ENCODE measurements at places on chromosomes 6 and 20.

GRCh38 chr6:119346936-119347335 lies 2.6 kb downstream of the MAN1A1 start:
- no peak for DNase-seq

- peak; percentile 53 for DNase-seq
Measured at GRCh38 chr20:53763707-53764414, 170.2 kb upstream of the ZNF217 start.

- DNase-seq: no peak
Measured at GRCh38 chr20:58458342-58459057, 56.7 kb downstream of the APCDD1L start.

DNA sequence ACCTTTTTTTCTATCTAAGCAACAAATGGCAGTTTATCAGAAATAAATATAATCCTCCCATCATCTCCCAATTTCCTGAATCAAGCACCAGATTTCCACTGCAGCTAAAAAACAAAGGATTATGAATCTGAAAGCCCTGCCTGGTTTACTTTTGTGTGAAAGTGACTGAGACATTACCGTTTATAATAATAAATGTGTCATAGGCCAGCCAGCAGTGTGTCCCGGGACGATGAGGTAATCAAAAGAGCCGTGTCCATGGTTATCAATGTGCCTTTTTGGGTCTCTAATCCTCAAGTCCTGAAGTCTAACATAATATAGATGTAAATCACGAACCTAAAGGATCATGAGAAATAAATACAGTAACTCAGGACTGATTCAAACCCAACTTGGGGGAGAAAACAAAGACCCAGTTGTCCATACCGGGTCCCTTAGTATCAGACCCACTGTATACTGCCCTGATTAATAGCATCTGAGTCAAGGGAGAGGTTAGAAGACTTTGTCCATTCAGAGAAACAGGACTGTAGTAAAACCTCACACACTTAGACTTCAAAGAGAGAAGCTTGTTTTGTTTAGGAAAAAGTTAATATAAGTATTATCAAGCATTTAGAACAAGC lies 149.1 kb downstream of the SASH1 start:
- no peak for DNase-seq

DNA sequence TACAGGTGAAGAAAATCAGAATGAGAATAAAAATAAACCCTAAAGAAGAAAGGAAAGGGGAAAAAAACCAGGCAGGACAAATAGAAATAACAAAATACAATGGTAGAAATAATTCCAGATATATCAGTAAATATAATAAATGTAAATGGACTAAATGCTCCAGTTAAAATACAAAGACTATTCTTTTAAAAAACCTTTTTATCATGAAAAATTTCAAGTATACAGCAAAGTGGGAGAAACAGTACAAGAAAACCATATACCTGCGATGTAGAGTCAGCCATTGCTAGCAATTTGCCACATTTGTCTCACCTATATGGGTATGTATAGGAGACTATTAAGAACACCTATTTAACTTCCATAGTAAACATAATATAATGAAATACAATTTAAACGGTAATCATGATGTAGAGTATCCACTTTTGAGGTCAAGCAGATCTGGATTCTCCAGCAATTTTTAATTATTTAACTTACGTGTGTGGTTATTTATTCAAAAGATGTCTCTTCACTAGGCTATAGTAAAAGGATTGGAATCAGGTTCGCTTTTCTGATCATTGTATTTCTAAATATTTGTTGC lies 914 bp upstream of the VAPB start:
- DNase-seq: no peak

DNA sequence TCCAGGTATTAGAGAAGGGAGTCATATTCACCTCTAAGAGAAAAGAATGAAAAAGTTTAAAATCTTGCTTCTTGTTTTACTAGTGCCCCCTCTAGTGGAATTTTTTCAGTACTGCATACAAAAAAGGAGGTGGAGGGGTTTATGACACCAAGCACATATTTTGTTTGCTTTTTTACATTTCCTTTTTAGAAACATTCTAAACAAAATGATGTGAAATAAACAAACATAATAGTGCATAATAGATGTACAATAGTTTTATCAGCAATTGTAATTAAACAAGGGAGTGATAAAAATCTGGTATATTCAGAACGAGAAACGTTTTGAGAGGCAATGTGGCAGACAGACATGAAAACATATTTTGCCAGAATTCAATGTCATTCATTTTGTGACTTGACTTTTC lies 111.0 kb upstream of the TFAP2D start:
- DNase-seq: peak; percentile 19

DNA sequence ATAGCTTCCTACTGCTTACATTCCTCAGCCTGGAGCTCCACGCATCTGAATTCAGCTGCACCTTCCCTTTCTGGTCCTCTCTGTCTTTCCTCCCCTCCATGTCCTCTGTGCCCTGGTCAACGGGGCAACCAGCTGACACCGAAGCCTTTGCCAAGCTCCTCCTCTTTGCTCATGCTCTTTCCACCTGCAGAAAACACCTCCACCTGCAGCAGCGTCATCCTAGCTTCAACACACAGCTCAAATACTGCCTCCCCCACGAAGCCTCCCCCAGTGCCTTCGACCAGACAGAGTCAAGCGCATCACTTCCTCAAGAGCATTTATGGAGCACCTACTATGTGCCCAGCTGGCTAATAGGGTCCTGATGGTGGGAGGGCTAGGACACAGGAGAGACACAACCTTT lies 9.2 kb downstream of the CDH22 start:
- no peak for DNase-seq

- no peak for DNase-seq
Measured at GRCh38 chr6:129661536-129662405, 48.2 kb downstream of the ARHGAP18 start.

DNA sequence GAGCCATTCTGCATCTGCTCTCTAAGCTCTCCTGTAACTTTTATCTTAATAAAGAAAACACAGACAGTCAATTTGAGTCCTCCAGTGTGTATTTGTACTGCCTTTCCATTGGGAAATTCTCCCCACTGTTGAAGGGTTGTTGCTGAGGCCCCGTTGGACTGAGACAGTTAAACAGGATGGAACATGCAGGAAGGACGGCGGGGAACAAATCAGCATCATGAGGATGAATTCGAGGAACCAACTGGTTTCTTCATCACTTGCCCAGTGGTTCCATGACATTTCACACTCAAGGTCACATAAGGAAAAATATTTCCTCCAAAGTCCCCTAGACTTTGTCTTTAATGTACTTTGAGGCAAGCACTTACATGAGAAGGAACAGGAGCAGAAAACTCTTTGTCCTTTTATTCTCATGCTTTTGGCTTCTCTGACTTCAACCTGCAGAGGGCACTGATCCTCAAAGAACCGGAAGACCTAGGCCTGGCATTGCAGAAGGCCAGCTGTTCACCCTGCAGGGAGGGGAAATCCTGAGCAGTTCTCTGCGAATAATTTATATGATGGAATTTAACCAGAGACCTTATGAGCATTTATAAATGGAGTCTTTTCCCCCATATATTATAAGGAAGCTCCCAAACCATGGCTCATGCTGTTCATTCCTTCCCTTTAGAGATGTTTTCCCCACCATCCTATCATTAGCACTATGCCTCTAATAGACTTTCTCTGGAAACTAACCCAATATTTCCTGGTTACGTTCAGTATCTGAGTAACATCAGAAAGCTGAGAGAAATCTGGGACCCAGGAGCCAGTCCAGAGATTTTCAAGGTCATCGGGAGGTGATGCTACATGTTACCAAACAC lies 55.2 kb upstream of the ADGRF1 start:
- peak; percentile 71 for DNase-seq

- DNase-seq: no peak
Measured at GRCh38 chr6:124989136-124989983, 27.1 kb downstream of the RNF217 start.
